ENCODE measurements at places on chromosomes 1 and 21.
A peak's percentile ranks its signal among the peaks of the same experiment; 100 is the strongest.

DNA sequence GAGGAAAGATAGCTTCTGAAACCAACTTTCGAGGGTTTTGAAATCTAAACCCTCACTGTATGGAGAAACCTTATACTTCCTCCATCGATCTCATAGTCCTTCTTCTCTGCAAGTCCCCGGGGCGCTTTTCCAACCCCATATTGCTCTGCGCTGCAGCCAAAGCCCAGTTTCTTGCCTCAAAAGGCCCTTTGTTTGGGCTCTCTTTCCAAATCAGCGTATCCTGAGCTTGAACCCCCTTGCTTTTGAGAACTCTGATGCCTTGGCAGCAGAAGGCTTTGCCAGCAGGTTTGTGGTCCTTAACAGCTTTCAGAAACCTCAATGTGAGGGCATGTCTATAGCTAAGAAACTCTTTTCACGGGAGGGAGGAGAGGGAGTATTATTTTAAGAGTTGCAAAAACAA is 21.6 kb downstream of the PLPP3 start:
- DNase-seq = no peak

GRCh38 chr1:36484099-36484498 is 1.4 kb upstream of the CSF3R start:
- no peak for DNase-seq

DNA sequence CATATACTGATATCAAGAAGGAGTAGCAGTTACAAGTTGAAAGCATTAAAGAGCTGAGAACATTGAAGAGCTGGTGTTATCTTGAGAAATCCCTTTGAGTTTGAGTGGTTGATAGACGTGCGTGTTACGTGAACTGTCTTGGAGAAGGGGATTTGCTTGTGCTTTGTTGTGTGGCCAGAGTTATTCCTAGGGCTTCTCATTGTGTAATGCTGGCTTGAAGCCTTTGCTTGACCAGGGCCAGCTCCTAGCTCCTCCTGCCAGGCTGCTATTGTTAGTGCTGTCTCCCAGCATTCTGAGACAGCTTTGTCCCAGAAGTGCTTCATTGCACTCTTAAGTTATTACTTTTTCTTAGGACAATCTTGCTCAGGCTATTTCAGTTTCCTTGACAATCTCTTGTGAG is 116.2 kb upstream of the KCNK2 start:
- no peak for DNase-seq

DNA sequence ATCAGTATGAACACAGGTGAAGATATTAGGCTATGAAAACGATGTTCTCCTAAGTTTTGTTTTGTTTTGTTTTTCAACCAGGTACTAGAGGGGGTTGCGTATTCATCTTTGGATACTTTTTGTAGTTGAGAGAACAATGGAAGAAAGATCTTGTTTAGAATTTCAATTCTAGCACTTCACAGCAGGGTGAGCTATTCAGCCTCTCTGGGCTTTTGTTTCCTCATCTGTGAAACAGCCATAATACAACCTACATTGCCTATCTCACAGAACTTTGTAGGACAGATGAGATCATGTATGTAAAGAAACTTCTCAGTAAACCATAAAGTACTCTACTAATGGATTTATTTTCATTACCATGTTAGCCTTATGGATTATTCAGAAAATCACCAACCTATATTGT is 199.5 kb downstream of the GPATCH2 start:
- no peak for DNase-seq

- no peak for DNase-seq
Observed at GRCh38 chr1:42158189-42158588, 5.0 kb downstream of the GUCA2B start.

DNA sequence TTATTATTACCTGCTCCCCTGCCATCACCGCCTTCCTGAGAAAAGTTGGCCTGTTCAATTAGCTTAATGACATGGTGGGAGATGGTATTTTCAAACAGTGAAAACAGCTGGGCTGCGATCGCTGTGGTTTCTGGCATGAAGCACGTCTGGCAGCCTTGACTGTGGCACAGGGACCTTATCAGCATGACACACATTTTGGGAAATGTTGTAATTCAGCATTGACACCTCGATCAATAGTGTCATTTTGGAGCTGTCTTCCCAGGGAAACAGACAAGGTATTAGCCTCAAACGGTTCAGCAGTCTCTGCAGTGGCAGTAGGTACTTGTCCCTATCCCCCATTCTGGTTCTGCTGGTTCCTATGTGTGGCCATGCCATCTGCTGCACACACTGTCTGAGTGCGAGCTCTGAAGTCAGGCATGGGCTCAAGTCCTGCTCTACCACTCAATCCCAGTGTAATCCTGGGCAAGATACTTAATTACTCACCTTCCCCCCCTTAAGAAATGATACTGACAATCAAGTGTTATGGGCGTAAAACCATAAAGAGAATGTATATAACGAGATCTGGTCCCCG is 154.5 kb upstream of the KCND3 start:
- no peak for DNase-seq

- DNase-seq = no peak
Observed at GRCh38 chr1:32889731-32890278, 3.5 kb downstream of the HPCA start.

DNA sequence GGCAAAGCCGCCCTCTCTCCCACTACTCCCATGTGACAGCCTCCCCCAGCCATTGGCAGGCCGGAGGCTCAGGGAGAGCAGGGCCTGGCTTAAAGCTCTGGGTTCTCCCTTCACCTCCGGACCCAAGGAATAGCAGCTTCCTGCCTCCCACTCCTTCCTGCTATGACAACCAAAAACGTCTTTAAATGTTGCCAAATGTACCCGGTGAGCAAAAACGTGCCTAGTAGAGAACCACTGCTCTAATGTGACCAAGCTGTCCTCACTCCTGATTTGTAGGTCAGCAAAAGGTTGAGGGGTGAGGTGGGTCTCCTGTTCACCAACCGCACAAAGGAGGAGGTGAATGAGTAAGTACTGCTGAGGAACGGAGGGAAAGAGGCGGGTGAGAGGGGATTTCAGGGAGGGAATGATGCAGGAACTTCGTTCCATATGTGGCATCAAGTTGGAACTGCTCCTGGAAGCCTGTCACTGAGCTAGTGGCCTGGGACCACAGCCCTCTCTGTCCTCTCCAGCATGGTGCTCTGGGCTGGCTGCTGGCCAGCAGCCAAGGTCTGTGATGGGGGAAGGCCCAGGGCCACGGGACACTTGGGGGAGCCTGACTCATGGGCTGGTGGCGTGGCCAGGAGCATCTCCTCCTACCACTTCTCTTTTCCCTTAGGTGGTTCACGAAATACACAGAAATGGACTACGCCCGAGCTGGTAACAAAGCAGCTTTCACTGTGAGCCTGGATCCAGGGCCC is 5.7 kb downstream of the MRTO4 start:
- no peak for DNase-seq

DNA sequence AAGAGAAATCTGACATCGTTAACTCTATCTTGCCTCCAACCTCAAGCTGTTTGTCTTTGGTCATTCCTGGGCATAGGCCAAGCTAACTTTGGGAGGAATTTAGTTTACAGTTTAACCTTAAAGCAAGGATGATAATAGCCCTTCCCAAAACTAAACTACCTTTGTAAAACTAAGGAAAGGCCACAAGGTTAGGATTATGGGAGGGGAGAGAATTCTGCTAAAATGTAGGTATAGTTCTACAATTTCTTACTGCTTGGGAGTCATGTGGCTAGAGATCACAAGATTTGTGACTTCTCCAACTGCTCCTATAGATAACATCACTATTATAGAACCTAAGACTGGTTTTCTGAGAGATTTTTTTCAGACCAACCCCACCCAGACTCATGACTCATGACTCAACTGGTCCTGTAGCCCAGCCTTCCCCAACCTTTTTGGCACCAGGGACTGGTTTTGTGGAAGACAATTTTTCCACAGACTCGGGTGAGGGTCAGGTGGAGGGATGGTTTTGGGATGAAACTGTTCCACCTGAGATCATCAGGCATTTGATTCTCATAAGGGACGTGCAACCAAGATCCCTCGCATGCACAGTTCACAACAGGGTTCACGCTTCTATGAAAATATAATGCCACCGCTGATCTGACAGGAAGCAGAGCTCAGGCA is 70.7 kb upstream of the MUTYH start:
- DNase-seq = no peak

DNA sequence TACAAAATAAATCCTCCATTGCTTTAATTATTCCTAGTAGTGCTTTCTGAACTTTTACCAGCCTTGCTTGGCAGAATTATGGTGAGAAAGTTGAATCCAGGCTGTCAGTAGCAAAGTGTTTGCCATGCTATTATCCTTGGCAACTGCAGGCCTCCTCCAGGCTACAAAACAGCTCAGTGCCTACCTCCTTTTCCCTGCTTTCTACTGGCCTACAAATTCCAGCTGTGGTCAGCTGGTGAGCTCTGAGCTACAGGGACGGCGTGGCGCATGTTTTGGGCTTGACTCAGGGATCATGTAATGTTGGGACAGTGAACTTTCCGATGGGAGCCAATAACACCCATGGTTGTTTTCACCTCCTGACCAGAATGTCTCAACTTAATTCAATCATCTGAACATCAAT is 456.1 kb upstream of the ADAMTS5 start:
- DNase-seq = no peak

DNA sequence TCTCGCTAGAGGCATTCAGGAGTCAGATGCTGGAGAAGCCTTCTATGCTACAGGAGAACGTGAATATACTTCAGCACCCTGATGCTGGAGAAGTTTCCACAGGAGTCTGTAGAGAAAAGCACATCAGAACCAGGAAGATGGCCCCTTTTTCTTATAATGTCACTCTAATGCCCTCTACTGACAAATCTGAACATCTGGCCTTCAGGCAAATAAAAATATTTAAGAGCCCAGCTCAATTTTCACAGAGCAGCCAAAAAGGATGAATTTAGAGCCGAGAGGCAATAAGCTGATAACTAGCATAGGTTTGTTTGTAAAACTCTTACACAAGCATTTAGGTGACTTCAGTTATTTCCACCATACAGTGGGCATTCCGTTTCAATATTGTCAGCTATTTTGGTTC is 3.8 kb upstream of the RRP15 start:
- no peak for DNase-seq

DNA sequence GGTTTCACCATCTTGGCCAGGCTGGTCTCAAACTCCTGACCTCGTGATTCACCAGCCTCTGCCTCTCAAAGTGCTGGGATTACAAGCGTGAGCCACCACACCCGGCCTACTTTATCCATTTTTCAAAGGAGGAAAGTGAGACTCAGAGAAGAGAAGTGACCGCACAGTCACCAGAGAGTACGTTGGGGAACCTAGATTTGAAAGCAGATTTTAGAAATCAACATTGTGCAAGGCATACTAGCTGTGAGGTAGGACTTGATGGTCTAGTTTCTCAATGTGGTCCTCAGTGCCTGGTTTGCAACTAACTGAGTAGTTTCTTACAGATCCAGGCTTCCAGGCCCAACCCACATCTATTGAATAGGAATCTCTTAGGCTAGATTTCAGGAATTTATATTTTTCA is 1.7 kb upstream of the PRCC start:
- DNase-seq = no peak

- DNase-seq = no peak
Observed at GRCh38 chr1:100177295-100178041, 588 bp downstream of the LRRC39 start.

- peak; percentile 45 for DNase-seq
Observed at GRCh38 chr1:203871114-203871880, 9.9 kb downstream of the SNRPE start.
